ENCODE measurements at places on chromosomes 16 and 17.

- no peak for DNase-seq
These were observed 579.7 kb downstream of the CDH11 start for GRCh38 chr16:64542152-64542551.

- DNase-seq, result no peak
These were observed 20.0 kb downstream of the AARSD1 start for GRCh38 chr17:42944211-42944610.

- DNase-seq, result no peak
These were observed 46.7 kb downstream of the USP22 start for GRCh38 chr17:20995873-20996723.

GRCh38 chr16:17162560-17162959, 308.2 kb downstream of the XYLT1 start:
- no peak for DNase-seq

- DNase-seq, result no peak
These were observed 3.8 kb downstream of the CREBBP start for GRCh38 chr16:3876695-3877094.

DNA sequence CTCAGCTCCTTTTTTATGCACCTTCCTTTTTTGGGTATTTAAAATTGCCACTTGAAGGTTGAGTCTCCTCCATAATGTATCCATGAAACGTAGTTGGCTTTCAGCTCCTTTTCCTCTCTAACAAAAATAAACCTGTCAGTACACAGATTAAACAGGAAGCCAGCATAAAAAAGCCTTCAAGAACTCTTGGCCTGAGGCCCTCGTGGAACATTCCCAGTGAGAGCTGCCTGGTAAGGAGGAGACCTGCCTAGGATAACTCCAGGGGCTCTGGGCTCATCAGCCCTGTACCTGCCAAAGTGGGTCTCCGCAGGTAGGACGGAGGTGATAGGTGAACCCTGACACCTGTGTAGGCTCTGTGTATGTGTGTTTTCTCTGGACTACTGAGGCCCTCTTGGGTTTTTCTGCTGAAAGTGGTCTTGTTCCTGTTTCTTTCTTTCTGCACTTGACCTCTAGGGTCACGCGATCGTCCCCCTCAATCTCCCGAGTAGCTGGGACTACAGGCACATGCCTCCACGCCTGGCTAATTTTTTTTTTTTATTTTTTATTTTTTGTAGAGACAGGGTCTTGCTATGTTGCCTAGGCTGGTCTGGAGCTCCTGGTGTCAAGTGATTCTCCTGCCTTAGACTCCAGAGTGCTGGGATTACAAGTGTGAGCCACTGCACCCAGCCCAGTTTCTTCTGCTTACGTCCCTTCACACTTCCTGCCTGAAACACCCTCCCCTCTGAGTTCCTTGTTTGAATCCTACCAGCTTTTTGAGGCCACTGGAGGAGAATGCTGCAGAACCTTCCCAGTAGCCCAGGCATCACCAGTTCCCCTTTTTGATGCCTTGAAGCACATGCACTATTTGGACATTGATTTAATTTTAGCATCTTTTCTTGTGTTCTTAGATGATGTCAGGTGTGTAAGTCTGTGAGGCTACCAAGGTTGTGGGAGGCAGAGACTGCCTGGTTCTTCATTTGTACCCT, 9.8 kb downstream of the PGS1 start:
- no peak for DNase-seq

DNA sequence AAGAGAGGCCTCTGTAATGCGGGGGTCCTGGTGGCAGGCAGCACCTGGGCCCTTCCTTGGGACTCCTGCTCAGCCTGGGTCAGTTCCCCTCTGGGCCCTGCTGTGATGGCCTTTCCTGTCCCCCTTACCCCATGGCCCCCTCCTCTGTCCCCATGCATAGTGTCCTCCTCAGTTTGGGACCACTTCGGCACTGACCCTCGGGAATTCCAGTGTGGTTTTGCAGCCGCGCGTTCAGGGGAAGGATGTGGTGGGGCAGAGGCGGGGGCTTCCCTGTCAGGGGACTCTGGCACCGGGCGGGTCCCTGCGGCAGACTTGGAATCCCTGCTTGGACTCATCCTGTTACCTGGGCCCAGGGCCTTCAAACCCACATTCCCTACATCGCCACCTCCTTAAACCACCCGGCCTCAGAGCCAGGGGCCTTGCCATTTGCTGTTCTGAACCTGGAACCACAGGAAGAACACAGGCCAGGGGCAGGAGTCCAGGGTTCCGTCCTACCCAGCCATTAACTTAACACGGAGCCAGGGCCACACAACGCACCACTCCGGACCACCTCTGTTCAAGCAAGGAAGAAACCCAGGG, 31.4 kb upstream of the EIF1 start:
- DNase-seq, result no peak

- DNase-seq, result no peak
These were observed 102.6 kb downstream of the RMI2 start for GRCh38 chr16:11447836-11448235.

DNA sequence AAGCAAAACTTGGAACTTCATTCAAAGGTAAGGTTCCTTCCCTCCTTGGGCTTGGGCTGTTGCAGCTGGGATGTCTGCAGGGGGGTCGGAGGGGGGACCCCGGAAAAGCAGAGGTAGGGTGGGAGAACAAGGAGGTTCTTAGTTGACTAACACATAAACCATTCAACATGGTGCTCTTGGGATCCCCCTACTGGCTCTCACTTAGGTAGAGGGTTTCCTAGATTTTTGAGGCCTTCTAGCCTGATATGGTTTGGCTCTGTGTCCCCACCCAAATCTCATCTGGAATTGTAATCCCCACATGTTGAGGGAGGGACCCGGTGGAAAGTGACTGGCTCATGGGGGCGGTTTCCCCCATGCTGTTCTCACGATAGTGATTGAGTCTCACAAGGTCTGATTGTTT, 93.9 kb downstream of the RGS9 start:
- no peak for DNase-seq

- no peak for DNase-seq
These were observed 105.3 kb downstream of the VPS53 start for GRCh38 chr17:609232-609810.

- DNase-seq, result no peak
These were observed 80.9 kb downstream of the GOSR1 start for GRCh38 chr17:30557916-30558685.

GRCh38 chr16:81469710-81470535, 25.3 kb downstream of the CMIP start:
- DNase-seq, result no peak

DNA sequence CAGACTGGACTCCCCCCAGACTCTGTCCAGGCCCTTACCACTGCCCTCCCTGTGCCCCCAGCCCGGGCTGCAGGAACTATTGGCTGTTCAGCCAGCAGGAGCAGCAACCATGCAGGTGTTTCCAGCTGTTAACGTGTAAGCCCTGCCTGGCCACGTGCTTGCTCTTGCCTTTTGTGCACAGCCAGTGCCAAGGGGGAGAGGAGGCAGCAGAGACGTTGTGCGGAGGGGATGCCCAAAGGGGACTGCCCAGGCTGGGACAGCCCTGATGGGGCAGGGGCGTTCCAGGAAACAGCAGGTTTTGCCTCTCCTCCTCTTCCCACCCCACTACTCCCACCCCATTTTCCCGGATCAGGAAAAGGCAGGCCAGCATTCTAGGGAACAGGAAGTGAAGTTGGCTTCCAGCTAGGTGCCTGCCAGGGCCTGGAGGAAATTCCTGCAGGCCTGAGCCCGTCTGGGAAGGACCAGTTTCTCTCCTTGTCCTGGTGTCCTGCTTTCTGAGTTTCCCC, 16.7 kb upstream of the LASP1NB start:
- DNase-seq, result no peak

GRCh38 chr17:63529711-63530556, 6.8 kb downstream of the KCNH6 start:
- DNase-seq, result no peak

DNA sequence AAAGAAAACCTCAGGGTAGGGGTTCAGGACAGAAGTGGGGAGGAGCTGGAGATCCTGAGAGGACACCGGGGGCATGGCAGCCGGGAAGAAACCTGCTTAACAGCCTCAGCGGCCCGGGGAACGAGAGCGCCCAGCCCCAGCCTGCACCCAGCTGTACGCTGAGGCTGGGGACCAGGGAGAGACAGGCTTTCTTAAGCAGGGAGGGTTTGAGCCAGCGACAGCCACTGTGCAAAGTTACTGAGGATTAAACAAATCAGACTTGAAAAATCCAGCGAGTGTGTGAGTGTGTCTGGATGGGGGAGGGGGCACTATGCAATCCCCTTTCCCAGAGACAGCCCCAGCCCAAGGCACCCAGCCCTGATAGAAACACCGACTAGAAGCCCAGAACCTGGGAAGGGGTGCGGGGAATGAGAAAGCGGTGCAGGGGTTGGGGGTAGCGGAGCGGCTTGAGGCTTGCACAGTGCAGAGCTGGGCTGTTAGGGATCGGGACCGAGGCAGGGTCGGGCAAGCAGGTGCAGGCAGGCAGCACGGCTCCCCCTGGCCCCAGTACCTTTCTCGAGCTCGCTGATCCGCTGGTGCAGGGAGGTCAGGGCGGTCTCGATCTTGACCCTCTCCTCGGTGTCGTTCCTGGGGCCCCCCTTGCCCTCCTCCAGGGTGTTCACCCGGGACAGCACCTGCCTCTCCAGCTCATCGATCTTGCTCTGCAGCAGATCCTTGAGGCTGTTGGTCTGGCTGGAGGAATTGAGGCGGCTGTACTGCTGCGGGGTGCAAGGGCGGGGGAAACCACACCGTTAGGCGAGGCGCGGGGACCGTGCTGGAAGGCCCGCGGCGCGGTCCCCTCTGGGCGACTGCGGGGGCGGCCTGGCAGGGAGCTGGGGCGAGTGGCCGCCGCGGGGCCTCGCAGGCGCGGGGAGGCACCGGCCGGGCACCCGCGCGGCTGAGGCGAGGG, 1.2 kb downstream of the NPTX1 start:
- no peak for DNase-seq

DNA sequence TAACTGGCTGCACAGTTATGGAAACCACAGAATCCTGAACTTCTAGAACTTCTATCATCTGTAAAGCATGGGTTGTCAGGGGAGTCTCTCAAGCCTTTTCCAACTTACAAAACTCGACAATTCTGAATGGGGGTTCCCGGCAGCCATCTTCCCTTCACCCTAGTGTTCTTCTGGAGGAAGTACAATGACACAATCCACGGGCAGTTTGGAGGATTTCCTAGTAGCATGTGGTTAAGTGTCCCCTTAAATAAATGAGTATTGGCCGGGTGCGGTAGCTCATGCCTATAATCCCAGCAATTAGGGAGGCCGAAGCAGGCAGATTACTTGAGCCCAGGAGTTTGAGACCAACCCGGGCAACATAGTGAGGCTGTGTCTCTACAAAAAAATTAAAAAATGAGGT, 2.1 kb downstream of the SLC16A6 start:
- DNase-seq, result no peak

DNA sequence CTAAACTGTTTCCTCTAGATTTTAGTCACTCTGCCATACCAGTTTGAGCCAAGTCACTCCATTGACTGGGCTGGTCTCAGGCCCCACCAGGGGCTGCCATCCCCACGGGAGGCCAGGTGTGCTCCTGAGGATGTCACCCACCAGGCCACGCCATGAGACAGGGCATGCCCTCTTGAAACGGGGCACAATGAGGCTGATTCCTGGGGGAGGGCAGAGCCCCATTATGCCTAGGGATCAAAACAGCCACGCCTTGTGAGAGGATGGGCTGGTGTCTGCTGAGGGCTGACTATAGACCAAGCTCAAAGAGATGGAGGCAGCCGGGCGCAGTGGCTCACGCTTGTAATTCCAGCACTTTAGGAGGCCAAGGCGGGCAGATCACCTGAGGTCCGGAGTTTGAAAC, 21.5 kb downstream of the GINS2 start:
- DNase-seq, result no peak

- DNase-seq, result no peak
These were observed 15.2 kb downstream of the CYB5D1 start for GRCh38 chr17:7873051-7873450.

DNA sequence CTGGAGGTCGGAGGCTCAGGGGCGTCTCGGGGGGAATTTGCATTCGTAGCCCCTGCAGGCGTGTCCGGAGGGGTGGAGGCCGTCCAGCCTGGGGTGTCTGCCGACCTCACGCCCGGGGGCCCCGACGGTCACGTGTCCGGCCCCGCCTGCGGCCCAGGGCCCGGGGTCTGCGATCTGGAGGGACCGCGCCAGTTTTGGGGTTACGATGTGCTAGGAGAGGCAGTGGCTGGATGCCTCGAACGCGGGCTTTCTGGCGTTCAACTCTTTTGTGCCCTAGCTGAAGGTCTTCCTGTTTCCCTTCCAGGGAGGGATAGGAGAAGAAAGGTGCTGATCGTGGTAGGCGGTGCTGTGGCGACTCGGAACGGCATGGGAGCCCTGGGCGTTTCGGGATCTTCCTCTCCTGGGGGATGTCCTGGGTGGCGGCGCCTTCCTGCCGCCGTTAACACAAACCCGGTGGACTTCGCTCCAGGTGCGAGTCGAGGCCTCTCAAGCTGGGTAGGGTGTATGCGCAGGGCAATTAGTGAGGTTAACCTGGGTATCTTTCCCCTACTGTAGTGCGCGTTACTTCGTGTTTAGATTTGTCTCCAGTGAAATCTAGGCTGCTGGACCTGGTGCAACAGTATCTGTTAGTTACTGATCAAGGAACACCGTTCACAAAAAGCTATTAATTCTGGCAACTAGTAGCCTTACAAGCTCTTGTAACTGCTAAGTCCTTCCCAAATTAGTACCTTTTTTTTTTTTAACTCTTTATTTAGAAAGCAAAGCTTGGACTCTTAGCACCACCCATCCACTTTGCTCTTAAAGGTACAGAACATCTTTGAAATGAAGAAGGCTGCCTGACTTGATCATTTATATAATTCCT, 1.3 kb downstream of the AKAP1 start:
- peak; percentile 8 for DNase-seq

GRCh38 chr16:53154513-53154912, 99.7 kb downstream of the CHD9 start:
- no peak for DNase-seq
